ENCODE measurements at places on chromosomes 3 and 15. TPM values are rescaled to one million over a fixed set of nuclear protein-coding genes. Genes with fewer than 3 reads are reported as not detected.
A peak's percentile ranks its signal among the peaks of the same experiment; 100 is the strongest.

Gene MYRIP
- 2.8 TPM for total RNA-seq

Gene BMF
- 2.6 TPM for total RNA-seq

Gene NR1I2
- not detected for total RNA-seq

Gene CAPN3
- 413 TPM for total RNA-seq

Gene DNASE1L3
- 1.4 TPM for total RNA-seq

Gene TUBGCP5
- total RNA-seq = 9.2 TPM

Gene CMTM8
- total RNA-seq = 0.97 TPM

Gene KY
- total RNA-seq = 6.7 TPM

Gene PRKCI
- total RNA-seq = 14.6 TPM

Gene GOLGA8S
- total RNA-seq = 0.32 TPM

- peaks cover 31% of the 10 kb centered on the region for H3K4me1 ChIP-seq
- H3K27ac ChIP-seq = no peak overlapping the region
- H3K27me3 ChIP-seq = no peaks in the 10 kb centered on the region
- H3K4me3 ChIP-seq = no peak overlapping the region
- no peaks in the 10 kb centered on the region for H3K36me3 ChIP-seq
These were observed 154.6 kb downstream of the PTPRG start for GRCh38 chr3:61715886-61716527.

DNA sequence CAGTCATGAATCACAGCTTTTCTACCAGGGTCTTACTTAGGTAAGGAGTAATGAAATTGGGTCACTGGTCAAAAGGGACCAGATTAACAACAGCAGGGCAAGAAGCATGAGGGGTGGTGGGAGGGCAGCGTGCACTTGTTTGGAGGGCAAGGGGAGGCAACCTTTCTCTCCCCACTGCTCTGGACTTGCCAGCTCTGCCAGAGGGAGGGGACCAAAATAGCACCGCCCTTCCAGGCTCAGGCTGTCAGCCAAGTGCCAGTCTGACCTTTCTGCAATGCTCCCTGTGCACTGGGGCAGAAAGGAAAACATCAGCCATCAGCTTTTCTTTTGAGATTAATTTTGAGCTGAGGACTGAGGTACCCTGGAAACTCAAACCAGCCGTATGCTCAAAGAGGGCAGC, 4.5 kb upstream of the ULK3 start:
- peaks cover 19% of the 10 kb centered on the region for H3K4me1 ChIP-seq
- peak overlapping the region; percentile 21 for H3K27ac ChIP-seq
- H3K36me3 ChIP-seq = peaks cover 75% of the 10 kb centered on the region
- no peaks in the 10 kb centered on the region for H3K27me3 ChIP-seq
- no peak for DNase-seq
- H3K4me3 ChIP-seq = no peak overlapping the region

DNA sequence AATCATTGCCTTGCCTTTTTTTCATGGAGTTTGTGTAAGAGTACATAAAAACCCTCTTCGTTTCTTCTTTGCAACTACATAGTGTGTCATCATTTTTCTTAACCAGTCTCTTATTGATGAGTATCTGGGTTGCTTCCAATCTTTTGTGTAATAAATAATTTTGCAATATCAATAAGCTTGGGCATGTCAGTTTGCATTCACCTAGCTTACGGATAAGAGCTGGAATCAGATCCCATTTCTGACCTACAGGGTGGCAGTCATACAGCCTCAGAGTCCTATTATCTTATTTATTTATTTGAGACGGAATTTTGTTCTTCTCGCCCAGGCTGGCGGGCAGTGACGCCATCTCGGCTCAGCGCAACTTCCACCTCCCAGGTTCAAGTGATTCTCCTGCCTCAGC, 18.3 kb downstream of the ANP32A start:
- H3K27ac ChIP-seq = no peak overlapping the region
- no peaks in the 10 kb centered on the region for H3K27me3 ChIP-seq
- no peaks in the 10 kb centered on the region for H3K36me3 ChIP-seq
- H3K4me3 ChIP-seq = no peak overlapping the region

GRCh38 chr15:92538115-92538514, 117.5 kb downstream of the FAM174B start:
- no peak overlapping the region for H3K27ac ChIP-seq
- H3K4me1 ChIP-seq = no peaks in the 10 kb centered on the region
- H3K27me3 ChIP-seq = no peaks in the 10 kb centered on the region
- H3K36me3 ChIP-seq = no peaks in the 10 kb centered on the region
- DNase-seq = no peak
- H3K4me3 ChIP-seq = no peak overlapping the region

GRCh38 chr15:71334434-71334833, 219.2 kb downstream of the THSD4 start:
- no peaks in the 10 kb centered on the region for H3K36me3 ChIP-seq
- no peak overlapping the region for H3K27ac ChIP-seq
- H3K4me1 ChIP-seq = peaks cover 25% of the 10 kb centered on the region
- no peak for DNase-seq
- no peak overlapping the region for H3K4me3 ChIP-seq

DNA sequence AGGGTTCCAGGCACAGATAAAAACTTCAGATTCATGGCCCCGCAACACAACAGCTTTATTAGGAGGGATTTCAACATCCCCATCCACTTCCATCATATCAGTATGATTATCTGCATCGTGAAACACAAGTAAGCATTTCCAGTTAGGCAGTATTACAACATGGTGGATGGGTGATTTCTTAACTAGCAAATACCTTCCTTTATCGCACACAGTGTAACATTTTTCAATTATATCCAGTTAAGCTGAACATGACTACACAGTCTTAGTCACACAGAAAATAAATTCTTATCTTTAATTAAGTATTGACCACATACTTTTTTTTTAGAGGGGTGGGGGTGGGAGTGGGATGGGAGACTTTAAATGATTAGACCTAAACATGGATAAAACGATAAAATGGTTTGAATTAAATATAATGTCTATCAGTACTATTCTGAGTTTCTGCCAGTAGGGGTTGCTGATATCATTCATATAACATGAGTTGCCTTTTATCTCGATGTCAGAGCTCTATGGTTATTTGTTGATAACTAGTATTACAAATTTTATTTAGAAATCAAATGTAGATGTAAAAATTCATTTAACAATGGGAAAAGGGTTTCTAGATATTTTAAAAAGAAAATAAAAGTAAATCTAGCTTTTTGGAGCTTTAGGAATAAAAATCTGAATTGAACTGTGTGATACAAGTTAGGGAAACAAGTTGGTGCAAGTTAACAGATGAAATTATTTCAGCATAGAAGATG, 146.6 kb downstream of the TBL1XR1 start:
- H3K36me3 ChIP-seq = peaks cover 51% of the 10 kb centered on the region
- no peak for DNase-seq
- peaks cover 5% of the 10 kb centered on the region for H3K4me1 ChIP-seq
- no peak overlapping the region for H3K27ac ChIP-seq
- no peak overlapping the region for H3K4me3 ChIP-seq

GRCh38 chr3:122991236-122991985, 36.2 kb downstream of the SEMA5B start:
- no peaks in the 10 kb centered on the region for H3K36me3 ChIP-seq
- no peak overlapping the region for H3K27ac ChIP-seq

DNA sequence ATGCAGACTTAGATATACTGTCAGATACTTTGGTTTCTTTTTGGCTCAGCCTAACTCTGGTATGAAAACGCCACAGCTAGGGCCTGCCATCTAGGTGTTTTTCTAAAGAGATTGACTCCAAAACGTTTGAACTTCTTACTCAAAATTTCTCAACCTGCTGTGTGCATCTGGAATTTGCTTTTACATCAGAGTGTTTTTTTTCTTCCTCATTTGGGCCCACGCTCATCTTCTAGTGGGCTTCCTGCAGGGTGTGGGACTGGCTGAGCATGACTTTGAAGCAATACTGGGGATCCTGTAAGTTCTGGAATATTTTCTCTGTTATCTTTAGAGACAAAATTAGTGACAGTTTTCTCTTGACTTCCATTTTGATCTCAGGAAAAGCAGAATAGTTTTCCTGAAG, 117.8 kb downstream of the NR1D2 start:
- no peaks in the 10 kb centered on the region for H3K27me3 ChIP-seq
- no peak for DNase-seq
- H3K4me1 ChIP-seq = no peaks in the 10 kb centered on the region
- H3K27ac ChIP-seq = no peak overlapping the region
- H3K36me3 ChIP-seq = no peaks in the 10 kb centered on the region
- no peak overlapping the region for H3K4me3 ChIP-seq

GRCh38 chr3:8846176-8846575, 76.8 kb upstream of the OXTR start:
- no peak for DNase-seq
- no peaks in the 10 kb centered on the region for H3K36me3 ChIP-seq
- H3K27ac ChIP-seq = no peak overlapping the region
- H3K4me1 ChIP-seq = no peaks in the 10 kb centered on the region
- H3K4me3 ChIP-seq = no peak overlapping the region

- H3K36me3 ChIP-seq = no peaks in the 10 kb centered on the region
- no peak overlapping the region for H3K27ac ChIP-seq
- H3K4me1 ChIP-seq = no peaks in the 10 kb centered on the region
These were observed 43.0 kb upstream of the SLC41A3 start for GRCh38 chr3:126126811-126127431.

All from psoas muscle (tissue), 8 donors.